ENCODE measurements at places on chromosomes 12 and 14. TPM values are rescaled to one million over a fixed set of nuclear protein-coding genes. Genes with fewer than 3 reads are reported as not detected.

The FAM90A1 gene
- not detected for total RNA-seq

The CLEC2D gene
- 1.5 TPM for total RNA-seq

The BDKRB1 gene
- total RNA-seq, result 2.8 TPM

The ETFBKMT gene
- 0.78 TPM for total RNA-seq

The ANO2 gene
- not detected for total RNA-seq

The LRP1-AS gene
- not detected for total RNA-seq

The FOXN4 gene
- not detected for total RNA-seq

The CLBA1 gene
- total RNA-seq, result 10.7 TPM

The KLRF1 gene
- total RNA-seq, result not detected

The CLEC7A gene
- total RNA-seq, result 0.14 TPM

The RNF212B gene
- not detected for total RNA-seq

The FSCB gene
- total RNA-seq, result not detected

The SLC17A8 gene
- not detected for total RNA-seq

The NINJ2 gene
- not detected for total RNA-seq

The MSRB3 gene
- 2.1 TPM for total RNA-seq

The PCK2 gene
- 15.0 TPM for total RNA-seq

The SDR9C7 gene
- total RNA-seq, result 5.1 TPM

The ACAD10 gene
- 14.8 TPM for total RNA-seq

The PGF gene
- total RNA-seq, result 51.8 TPM

The RPGRIP1 gene
- not detected for total RNA-seq

The AQP6 gene
- 0.14 TPM for total RNA-seq

The TMEM253 gene
- 0.49 TPM for total RNA-seq

The A2ML1 gene
- total RNA-seq, result 93.6 TPM

The PRH2 gene
- not detected for total RNA-seq

The KCNK13 gene
- total RNA-seq, result not detected

The SDS gene
- not detected for total RNA-seq

The GARIN6 gene
- not detected for total RNA-seq

The GUCY2C gene
- not detected for total RNA-seq

The TRIAP1 gene
- 34.3 TPM for total RNA-seq

The CHST11 gene
- total RNA-seq, result 16.8 TPM

The RD3L gene
- not detected for total RNA-seq

The MCRS1 gene
- 66.0 TPM for total RNA-seq

The DEGS2 gene
- total RNA-seq, result 3.4 TPM

The POTEG gene
- total RNA-seq, result not detected

The CAPZA3 gene
- total RNA-seq, result not detected

The CHMP4A gene
- 60.7 TPM for total RNA-seq

The PYGL gene
- total RNA-seq, result 115 TPM

The MGAT2 gene
- 48.6 TPM for total RNA-seq

The MYO1H gene
- total RNA-seq, result 1.3 TPM

The ANG gene
- total RNA-seq, result 1.5 TPM

The HOXC13 gene
- total RNA-seq, result not detected

The ADAMTS20 gene
- total RNA-seq, result not detected

The SLC25A3 gene
- total RNA-seq, result 712 TPM

The NGB gene
- total RNA-seq, result not detected

The TAS2R13 gene
- total RNA-seq, result not detected

The AKT1 gene
- 109 TPM for total RNA-seq

The RIPK3 gene
- total RNA-seq, result 5.4 TPM

The PTPRQ gene
- not detected for total RNA-seq

The OVCH1 gene
- total RNA-seq, result not detected

The OR10G3 gene
- not detected for total RNA-seq

The SSTR1 gene
- total RNA-seq, result not detected

The MEG3 gene
- 41.2 TPM for total RNA-seq

The SIX1 gene
- 11.3 TPM for total RNA-seq

The NANOG gene
- total RNA-seq, result under 0.01 TPM

The TSPAN9 gene
- 5.8 TPM for total RNA-seq

The LTBP2 gene
- total RNA-seq, result 28.1 TPM

The RNASE9 gene
- total RNA-seq, result not detected

The PLEKHD1 gene
- total RNA-seq, result not detected
